ENCODE measurements at places on chromosomes 3 and 15. TPM values are rescaled to one million over a fixed set of nuclear protein-coding genes. Genes with fewer than 3 reads are reported as not detected.

GTPBP8 gene
- 20.6 TPM for polyA plus RNA-seq

- DNase-seq = peak; percentile 75
These were observed 26.3 kb upstream of the MNS1 start for GRCh38 chr15:56491110-56491722.

SCG5 gene
- polyA plus RNA-seq = 2.8 TPM

- DNase-seq = peak; percentile 72
These were observed 32.4 kb upstream of the ALDH1L1 start for GRCh38 chr3:126212620-126213378.

- peak; percentile 36 for DNase-seq
These were observed 122.5 kb downstream of the DNAJB8 start for GRCh38 chr3:128344052-128344735.

- DNase-seq = no peak
These were observed 22.3 kb downstream of the THRB start for GRCh38 chr3:24472358-24472757.

GRCh38 chr15:72916897-72917296, 133.3 kb upstream of the ADPGK start:
- DNase-seq = no peak

ERICH6 gene
- polyA plus RNA-seq = not detected

- DNase-seq = no peak
These were observed 64.7 kb downstream of the KLF15 start for GRCh38 chr3:126292318-126293070.

GRCh38 chr15:84832448-84833040, 15.4 kb downstream of the ALPK3 start:
- DNase-seq = no peak

DNA sequence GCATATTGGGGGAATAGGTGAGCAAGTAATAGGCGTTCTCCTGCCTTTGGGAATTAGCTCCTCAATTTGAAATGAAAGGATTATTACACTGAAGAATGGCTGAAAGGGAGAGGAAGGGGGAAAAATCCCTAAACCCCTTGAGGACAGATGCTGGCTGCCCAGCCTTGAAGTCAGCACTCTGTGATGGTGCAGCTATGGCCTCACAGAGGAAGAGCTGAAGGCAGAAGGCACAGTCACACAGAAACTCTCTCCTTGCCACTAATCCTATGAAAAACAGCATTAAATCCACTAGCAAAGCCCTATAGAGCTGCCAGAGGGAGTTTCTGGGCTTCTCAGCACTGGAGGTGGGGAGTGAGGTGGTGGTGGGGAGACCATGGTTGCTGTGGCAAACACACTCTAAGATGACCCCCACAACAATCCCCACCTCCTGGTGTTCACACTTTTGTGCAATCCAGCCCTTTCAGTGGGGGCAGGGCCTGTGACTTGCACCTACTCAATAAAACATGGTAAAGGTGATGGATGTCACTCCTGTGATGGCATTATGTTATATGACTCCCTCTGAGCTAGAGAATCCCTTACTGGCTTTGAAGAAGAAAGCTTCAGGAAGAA, 101.2 kb downstream of the RFTN1 start:
- DNase-seq = no peak

DNA sequence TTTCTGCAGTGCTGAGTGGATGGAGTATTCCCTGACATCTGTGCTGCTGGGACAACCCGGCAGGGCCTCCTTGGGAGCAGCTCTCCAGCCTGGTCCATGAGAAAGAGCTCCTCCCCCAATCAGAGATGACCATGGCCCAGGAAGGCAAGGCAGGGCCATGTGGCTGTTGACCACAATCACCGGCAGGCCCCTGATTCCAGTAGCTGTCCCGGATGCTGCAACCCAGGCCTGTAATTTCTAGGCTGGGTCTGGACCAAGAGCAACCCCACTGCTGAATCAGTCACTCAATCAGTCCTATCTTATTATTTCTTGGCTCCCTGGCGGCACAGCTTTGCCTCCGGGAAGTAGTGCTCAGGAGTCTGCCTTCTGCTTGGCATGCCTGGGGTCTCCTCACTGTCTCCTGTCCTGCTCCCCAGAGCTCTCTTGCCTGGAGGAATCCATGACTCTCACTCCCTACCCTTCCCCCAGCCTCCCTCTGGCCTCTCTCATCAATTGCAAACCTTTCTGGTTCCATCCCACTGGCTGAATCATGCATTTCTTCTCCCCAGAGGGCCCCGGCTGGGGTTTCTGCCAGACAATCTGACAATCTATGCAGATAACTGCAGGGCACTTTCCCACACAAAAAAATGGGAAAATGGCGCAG, 32.6 kb upstream of the ITGA11 start:
- no peak for DNase-seq

DNA sequence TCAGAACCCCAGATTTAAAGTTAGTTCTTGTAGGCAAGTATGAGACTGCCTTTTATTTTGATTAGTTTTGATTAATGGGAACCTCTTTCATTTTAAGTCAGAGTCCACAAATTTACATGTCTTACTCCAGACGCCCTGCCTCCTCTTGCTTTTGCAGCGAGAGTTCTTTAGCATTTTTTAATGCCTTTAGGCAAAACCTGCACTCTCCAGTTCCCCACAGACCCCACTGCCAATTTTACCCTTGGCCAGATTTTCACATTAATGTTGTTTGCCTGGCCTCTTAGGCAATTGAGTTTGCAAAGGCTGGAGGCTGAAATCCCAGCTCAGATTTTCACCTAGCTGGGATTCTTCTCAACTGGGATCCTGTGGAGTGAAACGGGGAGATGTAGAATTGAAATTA, 85.8 kb downstream of the GAP43 start:
- no peak for DNase-seq

ADGRG7 gene
- polyA plus RNA-seq = 1.4 TPM

- no peak for DNase-seq
These were observed 5.8 kb upstream of the IQSEC1 start for GRCh38 chr3:13079051-13079450.

GRCh38 chr3:12327021-12327420, 38.2 kb downstream of the PPARG start:
- no peak for DNase-seq

FETUB gene
- 0.46 TPM for polyA plus RNA-seq

MUC4 gene
- polyA plus RNA-seq = 8.4 TPM

GRCh38 chr15:70669966-70670658, 93.2 kb downstream of the UACA start:
- DNase-seq = no peak

CAMKV gene
- polyA plus RNA-seq = 0.12 TPM

DNA sequence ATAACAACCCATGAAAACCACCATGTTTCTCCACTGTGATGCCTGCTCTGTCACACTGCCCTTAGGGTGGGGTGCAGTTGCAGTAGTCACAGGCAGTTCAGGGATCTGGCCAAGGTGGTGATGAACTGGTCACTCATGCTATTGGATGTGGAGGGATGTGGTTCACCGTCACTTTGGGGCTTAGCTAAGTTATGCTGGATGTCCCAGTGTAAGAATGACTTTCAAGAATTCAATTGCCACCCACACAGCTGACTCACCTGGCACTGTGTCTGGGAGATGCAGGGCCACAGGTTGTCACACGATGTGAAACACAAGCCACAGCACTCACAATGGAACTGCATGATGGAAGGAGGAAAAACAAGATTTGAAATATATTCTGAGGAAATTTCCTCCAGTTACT, 146.1 kb upstream of the CTNNB1 start:
- DNase-seq = no peak

DNA sequence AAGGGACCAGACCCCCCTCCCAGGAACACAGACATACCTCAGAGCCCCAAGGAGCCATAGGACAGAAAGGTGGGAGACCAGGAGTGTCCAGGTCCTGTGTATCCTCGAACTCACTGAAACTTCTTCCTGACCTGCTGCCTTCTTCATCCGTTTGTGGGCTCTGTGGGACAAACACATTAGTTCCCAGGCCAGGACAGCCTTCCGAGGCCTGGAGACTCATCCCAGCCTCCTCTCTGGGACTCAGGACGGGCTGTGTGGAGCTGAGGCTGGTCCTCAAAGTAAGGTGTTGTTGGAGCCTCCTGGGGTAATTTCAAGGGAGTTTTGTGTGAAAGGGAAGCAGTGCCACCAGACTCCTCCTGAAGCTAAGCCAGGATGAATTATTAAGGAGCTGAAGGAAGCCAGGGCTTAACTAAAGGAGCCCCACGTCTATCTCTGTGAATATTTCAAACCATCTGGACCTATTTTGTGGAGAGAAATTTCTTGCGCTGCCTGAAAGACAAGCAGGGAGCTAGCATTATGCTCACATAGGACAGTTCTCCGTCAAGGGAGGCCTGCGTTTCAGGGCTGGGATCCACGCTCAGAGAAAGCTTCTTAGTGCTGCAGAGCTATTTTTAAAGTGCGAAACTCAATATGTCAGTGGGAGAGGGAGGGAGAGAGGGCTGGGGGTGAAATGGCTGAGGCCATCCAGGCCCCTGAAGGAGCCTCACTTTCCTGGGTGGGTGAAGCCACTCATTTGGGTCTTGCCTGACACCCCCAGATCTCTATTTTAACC, 29.8 kb upstream of the PLA2G4E start:
- no peak for DNase-seq

- no peak for DNase-seq
These were observed 32.8 kb downstream of the CACNA2D2 start for GRCh38 chr3:50470658-50471057.

GRCh38 chr3:197021231-197021630, 8.4 kb downstream of the MELTF start:
- peak; percentile 46 for DNase-seq

GRCh38 chr15:40877694-40878093, 3.7 kb upstream of the RHOV start:
- no peak for DNase-seq

PLIN1 gene
- 16.9 TPM for polyA plus RNA-seq

- DNase-seq = no peak
These were observed 17.6 kb downstream of the LIMD1 start for GRCh38 chr3:45612138-45612537.

- DNase-seq = no peak
These were observed 1.7 kb downstream of the ANXA2 start for GRCh38 chr15:60396100-60396499.

ECE2 gene
- not detected for polyA plus RNA-seq

DNA sequence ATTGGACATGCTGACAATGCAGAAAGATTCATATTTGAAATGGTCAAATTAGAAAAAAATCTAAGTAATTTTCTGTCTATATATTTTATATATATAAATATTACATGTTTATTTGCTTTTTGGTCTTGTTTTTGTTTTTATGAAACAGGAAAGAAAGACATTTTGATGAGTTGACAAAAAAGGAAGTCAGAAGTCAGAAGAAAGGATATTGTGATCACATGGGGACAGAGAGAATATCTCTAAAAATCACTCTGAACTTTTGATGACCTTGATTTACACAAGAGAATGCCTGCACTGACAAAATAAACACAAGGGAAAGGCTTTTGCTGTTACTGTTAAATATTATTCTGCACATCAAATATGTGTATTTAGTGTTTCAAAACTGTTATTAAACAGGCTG, 811.2 kb downstream of the SI start:
- no peak for DNase-seq

GRCh38 chr3:25663347-25663868, 1.3 kb downstream of the TOP2B start:
- no peak for DNase-seq

GRCh38 chr3:148643389-148643840, 54.3 kb upstream of the AGTR1 start:
- no peak for DNase-seq

SYNM gene
- 0.69 TPM for polyA plus RNA-seq

DNA sequence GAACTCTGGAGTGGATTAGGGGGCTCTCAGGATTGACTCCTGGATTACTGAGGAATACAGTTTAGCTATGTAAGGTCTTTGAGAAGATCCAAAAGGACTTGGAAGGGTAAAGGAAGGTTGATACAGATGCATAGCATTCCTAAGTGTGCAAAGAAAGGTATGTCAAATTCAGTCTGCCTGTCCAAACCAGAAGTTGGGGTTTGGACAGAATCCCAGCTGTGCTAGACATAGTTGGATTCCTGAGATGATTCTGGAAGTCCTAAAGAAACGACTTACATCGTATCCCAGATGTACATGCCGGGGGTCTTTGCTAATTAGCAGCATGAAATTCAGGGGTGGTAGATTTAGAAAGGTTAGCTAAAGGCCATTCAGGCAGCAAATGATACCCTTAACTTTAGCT, 97.7 kb upstream of the TSPAN3 start:
- DNase-seq = no peak

- no peak for DNase-seq
These were observed 207.9 kb upstream of the GAP43 start for GRCh38 chr3:115415246-115415996.
